ENCODE measurements at places on chromosomes 7 and 10. TPM values are rescaled to one million over a fixed set of nuclear protein-coding genes. Genes with fewer than 3 reads are reported as not detected.

SPDYE9 gene
- not detected for total RNA-seq

EBF3 gene
- 28.6 TPM for total RNA-seq

SLC16A9 gene
- total RNA-seq = 32.4 TPM

TRA2A gene
- 112 TPM for total RNA-seq

TMEM229A gene
- total RNA-seq = 1.9 TPM

NKX6-2 gene
- total RNA-seq = not detected

GHITM gene
- total RNA-seq = 125 TPM

NOS3 gene
- total RNA-seq = 7.9 TPM

NUP205 gene
- total RNA-seq = 62.1 TPM

OPALIN gene
- not detected for total RNA-seq

ATRNL1 gene
- 190 TPM for total RNA-seq

FLNC gene
- total RNA-seq = 92.8 TPM

H2BK1 gene
- not detected for total RNA-seq

CFAP46 gene
- total RNA-seq = 7.5 TPM

NSUN5 gene
- total RNA-seq = 18.4 TPM

CPN1 gene
- not detected for total RNA-seq

NET1 gene
- 127 TPM for total RNA-seq

ZEB1 gene
- total RNA-seq = 168 TPM

PNLIPRP2 gene
- total RNA-seq = not detected

HMX3 gene
- 1.1 TPM for total RNA-seq

AKR1C8 gene
- total RNA-seq = 0.27 TPM

STEAP1 gene
- 10.2 TPM for total RNA-seq

CASP2 gene
- 36.0 TPM for total RNA-seq

GALNT17 gene
- 27.0 TPM for total RNA-seq

PUS7 gene
- total RNA-seq = 13.4 TPM

OR2A5 gene
- total RNA-seq = not detected

HMX2 gene
- not detected for total RNA-seq

DYDC2 gene
- total RNA-seq = 2.3 TPM

FKBP9 gene
- total RNA-seq = 134 TPM

ZP3 gene
- 0.82 TPM for total RNA-seq

ZNF488 gene
- 7.5 TPM for total RNA-seq

SORCS3 gene
- 3.6 TPM for total RNA-seq

DCLRE1A gene
- total RNA-seq = 17.3 TPM

LRIT1 gene
- total RNA-seq = 51.8 TPM

EPO gene
- not detected for total RNA-seq

GLI3 gene
- total RNA-seq = 30.2 TPM

AKR1C2 gene
- total RNA-seq = 10.4 TPM

PURB gene
- 49.4 TPM for total RNA-seq

DMBT1 gene
- 3.1 TPM for total RNA-seq

RAMP3 gene
- 18.1 TPM for total RNA-seq

LRGUK gene
- 8.3 TPM for total RNA-seq

ABCC2 gene
- total RNA-seq = 3.4 TPM

PAXIP1 gene
- total RNA-seq = 19.6 TPM

LRRC18 gene
- total RNA-seq = not detected

CDC123 gene
- total RNA-seq = 55.3 TPM

PTPN20 gene
- 10.0 TPM for total RNA-seq

HOXA1 gene
- 0.44 TPM for total RNA-seq

SLC13A1 gene
- not detected for total RNA-seq

ADO gene
- total RNA-seq = 29.5 TPM

TAS2R38 gene
- total RNA-seq = not detected
